ENCODE measurements at places on chromosomes 13 and 19.

DNA sequence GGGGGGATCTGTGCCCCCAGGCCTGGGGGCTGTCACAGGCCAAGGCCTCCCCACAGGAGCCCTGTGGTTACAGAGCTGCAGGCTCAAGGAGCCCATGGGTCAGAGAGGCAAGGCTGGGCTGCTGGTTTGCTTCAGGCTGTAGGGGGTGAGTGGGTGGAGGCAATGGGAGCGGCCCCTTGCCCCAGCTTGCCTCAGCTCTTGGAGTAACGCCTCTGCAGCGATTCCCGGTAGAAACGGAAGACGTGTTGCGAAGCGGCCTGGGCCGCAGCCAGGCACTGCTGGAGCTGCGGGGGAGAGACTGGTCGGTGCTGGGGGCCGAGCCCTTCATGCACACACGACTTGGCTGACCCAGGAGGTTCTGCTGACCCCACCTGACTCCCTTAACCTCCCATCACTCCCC is 10.1 kb downstream of the TMEM91 start:
- DNase-seq = no peak

- no peak for DNase-seq
Observed at GRCh38 chr19:47058621-47059022, 10.2 kb upstream of the TMEM160 start.

DNA sequence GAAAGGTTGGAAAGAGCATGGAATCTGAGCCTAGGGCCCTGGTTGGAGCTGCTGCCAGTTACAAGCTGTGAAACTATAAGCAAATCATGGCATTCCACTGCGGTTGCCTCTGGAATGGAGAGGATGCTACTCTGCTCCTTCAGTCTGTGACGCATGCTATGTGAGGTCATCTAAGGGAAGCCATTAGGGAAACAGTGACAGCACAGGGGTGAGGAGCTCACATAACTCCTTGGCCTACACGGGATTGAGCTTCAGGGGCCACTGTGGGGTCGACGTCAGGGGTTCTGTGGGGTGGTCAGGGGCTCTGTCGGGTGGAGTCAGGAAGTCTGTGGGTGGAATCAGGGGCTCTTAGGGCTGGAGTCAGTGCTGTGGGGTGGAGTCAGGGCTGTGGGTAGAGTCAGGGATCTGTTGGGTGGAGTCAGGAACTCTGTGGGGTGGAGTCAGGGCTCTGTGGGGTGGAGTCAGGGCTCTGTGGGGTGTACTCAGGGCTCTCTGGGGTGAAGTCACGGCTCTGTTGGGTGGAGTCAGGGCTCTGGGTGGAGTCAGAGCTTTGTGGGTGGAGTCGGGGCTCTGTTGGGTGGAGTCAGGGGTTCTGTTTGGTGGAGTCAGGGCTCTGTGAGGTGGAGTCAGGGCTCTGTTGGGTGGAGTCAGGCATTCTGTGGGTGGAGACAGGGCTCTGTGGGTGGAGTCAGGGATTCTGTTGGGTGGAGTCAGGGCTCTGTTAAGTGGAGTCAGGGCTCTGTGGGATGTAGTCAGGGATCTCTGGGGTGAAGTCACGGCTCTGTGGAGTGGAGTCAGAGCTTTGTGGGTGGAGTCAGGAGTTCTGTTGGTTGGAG is 35.8 kb upstream of the MEDAG start:
- DNase-seq = peak; percentile 95

DNA sequence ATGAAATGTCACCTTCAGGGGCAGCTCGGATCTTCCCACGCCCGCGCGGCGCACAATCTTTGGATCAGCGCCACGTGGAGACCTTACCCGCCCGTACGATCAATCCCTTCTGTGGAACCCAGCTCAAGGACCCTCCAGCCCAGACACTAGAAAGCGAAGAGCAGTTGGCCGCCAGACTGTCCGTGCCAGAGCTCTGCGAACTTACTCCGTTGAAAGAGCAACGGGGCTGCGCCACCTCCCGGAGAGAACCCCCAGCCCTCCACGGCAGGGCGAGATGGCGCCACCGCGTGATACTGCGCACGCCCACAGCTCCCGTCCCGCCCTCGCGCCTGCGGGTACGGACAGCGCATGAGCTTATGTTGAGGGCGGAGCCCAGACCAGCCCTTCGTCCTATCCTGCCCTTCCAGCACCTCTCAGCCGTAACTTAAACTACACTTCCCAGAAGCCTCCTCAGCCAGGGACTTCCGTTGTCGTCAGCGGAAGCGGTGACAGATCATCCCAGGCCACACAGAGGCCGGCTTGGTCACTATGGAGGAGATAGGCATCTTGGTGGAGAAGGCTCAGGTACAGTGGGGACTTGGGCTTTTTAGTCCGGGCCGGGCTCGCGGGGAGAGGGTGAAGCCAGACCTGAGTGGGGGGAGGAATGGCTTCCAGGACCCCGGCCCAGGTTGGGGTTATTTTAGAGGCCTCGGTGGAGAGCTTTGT is at the start of gene PSMC4:
PSMC4 (plus strand) TSS at position 491 of the 705 bp plus-strand sequence; CDS start at position 529, 38 bp downstream.
- peak; percentile 100 for DNase-seq

GRCh38 chr13:24281188-24282008 is 28.0 kb upstream of the C1QTNF9 start:
- no peak for DNase-seq

- DNase-seq = no peak
Observed at GRCh38 chr13:104961246-104961645, 1574.2 kb downstream of the EFNB2 start.

GRCh38 chr13:47372751-47373150 is 475.9 kb upstream of the HTR2A start:
- DNase-seq = no peak

- DNase-seq = peak; percentile 62
Observed at GRCh38 chr19:19554074-19555023, 16.3 kb downstream of the CILP2 start.

GRCh38 chr13:98150832-98151479 is 8.1 kb downstream of the FARP1 start:
- DNase-seq = no peak

- peak; percentile 44 for DNase-seq
Observed at GRCh38 chr13:32969516-32969941, 46.7 kb upstream of the KL start.

- no peak for DNase-seq
Observed at GRCh38 chr19:1783874-1784273, 28.2 kb downstream of the ATP8B3 start.

GRCh38 chr13:29570051-29570654 is 25.3 kb downstream of the SLC7A1 start:
- DNase-seq = no peak

- DNase-seq = no peak
Observed at GRCh38 chr13:99363949-99364348, 56.8 kb upstream of the GPR183 start.
